ENCODE measurements at places on chromosomes 11 and 22. TPM values are rescaled to one million over a fixed set of nuclear protein-coding genes. Genes with fewer than 3 reads are reported as not detected.

DNA sequence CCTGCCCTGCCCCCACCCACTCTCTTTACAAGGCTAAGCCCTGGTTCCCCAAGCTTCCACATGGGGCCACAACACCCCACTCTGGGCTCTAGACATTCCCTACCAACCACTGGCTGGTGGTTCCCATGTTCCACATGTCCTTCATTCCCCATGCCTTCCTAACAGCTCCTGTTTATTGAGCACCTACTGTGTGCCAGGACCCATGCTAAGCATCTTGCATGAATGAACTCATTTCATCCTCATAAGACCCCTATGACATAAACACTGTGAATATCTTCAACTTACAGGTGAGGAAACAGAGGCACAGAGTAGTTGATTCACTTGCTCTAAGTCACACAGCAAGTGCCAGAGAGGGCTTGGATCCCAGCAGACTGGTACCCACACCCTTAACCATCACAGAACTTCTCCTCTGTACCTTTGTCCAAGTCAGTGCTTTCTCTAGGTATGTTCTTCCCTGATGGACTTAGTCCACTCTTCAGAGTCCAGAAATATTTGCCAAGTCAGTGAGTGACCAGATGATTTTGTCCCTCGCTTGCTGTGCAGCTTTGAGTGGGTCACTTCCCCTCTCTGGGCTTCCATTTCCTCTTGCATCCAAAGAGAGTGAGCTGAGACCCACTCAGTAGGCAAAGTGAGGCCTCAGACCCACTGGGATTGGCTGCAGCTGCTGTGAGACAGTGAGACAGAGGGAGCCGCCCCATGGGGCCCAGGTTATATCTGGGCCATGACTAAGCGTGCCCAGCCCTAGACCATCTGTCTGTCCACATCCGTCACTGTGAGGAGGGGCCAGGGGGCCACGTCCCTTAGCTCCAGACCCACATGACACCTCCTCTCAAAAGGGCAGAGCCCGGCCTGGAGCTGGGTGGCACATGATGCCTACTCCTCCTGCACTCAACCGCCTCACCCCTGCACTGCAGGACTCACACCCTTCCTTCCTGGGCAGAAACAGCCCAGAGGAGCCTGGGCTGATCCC lies 132.4 kb downstream of the MN1 start:
- no peaks in the 10 kb centered on the region for H3K36me3 ChIP-seq
- peaks cover 5% of the 10 kb centered on the region for H3K4me1 ChIP-seq
- H3K27ac ChIP-seq, result no peak overlapping the region
- no peak for DNase-seq

GRCh38 chr11:11657218-11657955 lies 35.6 kb upstream of the GALNT18 start:
- H3K36me3 ChIP-seq, result no peaks in the 10 kb centered on the region
- no peak overlapping the region for H3K27ac ChIP-seq
- no peak for DNase-seq
- H3K27me3 ChIP-seq, result no peaks in the 10 kb centered on the region

GRCh38 chr22:46347646-46348045 lies 12.1 kb downstream of the TRMU start:
- no peaks in the 10 kb centered on the region for H3K36me3 ChIP-seq
- H3K27me3 ChIP-seq, result no peaks in the 10 kb centered on the region
- no peaks in the 10 kb centered on the region for H3K4me1 ChIP-seq

DNA sequence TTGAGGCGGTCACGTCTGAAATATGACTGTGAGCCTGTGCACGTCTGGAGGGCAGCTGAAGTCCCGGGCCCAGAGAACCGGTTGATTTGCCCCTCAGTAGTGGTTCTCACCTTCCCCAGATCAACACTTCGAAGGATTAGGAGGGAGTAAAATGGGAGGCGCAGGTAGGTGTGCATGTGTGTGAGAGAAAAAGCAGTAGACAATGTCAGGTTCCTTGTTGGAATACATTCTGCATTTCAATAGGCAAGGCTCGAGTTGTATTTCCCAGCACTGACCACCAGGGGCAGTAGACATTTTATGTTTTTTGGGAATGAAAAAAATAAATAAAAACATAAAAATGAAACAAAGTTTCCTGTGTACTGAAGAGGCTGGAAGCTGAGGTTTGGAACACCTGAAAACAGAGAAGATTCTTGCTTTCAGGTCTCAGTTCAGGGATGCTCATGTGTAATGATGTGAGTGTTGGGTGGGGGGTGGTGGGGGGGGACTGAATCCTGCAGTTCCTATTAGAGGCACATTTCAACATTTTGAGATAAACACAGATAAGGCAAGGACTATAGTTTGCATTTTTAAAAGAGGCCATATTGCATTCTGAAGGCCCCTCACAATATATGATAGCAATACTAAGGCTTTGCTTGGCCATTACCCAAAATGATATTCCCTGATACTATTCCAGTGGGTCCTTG lies 333.9 kb downstream of the CADM1 start:
- no peak overlapping the region for H3K4me3 ChIP-seq
- H3K27ac ChIP-seq, result no peak overlapping the region
- DNase-seq, result no peak

GRCh38 chr22:23530766-23531282 lies 49.3 kb downstream of the IGLL1 start:
- no peak overlapping the region for H3K27ac ChIP-seq
- H3K4me1 ChIP-seq, result peaks cover 42% of the 10 kb centered on the region
- no peak overlapping the region for H3K4me3 ChIP-seq
- H3K36me3 ChIP-seq, result no peaks in the 10 kb centered on the region

OR52A1 gene
- polyA plus RNA-seq, result not detected

RASD2 gene
- polyA plus RNA-seq, result 1.3 TPM

MN1 gene
- polyA plus RNA-seq, result 7.7 TPM

LRRC4C gene
- polyA plus RNA-seq, result 0.31 TPM

PNPLA3 gene
- polyA plus RNA-seq, result 8.0 TPM

FADS1 gene
- polyA plus RNA-seq, result 45.3 TPM
